HFF-Myc (cell line): ENCODE measurements at places on chromosomes 2 and 18.
A peak's percentile ranks its signal among the peaks of the same experiment; 100 is the strongest.

- no peak for DNase-seq
Measured at GRCh38 chr2:231917280-231918066, 8.7 kb downstream of the NPPC start.

DNA sequence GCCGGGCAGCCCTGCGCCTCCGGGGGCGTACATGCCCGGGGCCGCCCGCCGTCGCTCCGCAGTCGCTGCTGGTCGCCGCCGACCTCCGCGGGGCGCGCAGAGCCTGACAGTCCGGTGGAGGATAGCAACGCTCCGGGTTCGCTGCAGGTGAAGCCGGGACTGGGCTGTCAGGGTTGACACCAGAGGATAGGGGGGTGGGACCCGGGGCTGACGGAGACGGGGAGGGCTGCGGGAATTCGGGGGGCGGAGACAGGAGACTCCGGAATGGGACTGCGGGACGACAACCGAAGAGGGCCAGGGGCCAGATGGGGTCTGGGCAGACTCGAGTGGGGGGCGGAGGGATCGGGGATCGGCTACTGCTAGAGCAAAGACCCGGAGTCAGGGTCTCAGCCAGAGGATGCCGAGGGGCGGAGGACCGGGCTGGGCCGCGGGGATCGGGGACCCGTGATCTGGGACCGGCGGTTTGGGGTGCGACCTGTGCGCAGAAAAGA, 403 bp downstream of the TMEM127 start:
- no peak for DNase-seq

DNA sequence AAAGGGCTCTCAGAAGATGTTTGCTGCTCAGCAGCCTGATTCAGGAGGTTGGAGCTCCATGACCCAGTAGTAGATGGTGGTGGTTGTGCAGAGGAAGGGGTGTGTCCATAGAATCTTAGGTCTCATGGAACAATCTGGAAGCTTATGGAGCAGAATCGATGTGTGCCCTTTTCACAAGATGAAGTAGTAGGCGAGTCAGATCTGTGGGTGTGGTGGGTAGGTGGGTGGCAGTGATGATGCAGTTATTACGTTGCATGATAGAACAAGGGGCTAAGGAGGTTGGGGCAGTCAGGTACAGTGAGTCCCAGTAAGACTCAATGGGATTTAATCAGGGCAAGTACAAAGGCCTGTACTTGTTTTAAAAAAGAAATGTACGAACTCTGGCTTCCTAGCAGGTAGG, 9.1 kb downstream of the TET3 start:
- no peak for DNase-seq

GRCh38 chr2:41717839-41718238, 330.0 kb upstream of the PKDCC start:
- no peak for DNase-seq

DNA sequence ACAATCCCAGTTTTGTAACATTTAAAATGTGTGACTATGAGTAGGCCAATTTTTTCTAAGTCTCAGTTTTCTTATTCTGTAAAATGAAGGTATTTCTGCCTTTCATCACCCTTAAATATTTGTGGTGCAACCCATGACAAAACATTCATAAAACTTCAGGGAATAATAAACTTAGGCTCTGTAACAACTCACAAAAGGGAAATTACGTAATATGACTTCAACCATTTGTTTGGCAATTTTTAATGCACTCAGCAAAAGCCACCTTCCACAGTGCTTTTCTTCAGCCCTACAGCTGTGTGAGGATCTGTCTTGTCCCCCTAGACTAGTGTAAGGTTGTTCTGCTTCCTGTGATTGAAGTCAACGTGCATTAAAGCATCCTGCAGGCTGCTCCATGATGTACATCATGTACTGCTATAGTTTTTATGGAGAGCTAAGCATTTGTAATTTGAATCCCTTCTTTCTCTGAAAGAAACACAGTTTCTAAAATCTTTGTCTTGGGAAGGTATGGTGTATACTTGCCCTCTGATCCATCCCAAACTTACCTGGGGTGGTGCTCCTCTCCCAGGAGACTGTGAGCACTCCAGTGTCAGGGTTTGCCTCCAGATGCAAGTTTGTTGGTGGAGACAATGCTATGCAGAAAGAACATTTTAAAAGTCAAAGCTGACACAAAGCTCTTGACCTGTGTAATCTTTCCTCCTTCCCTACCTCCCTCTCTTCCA, 39.1 kb downstream of the FN1 start:
- peak; percentile 25 for DNase-seq

GRCh38 chr2:34103437-34103836, 504.3 kb upstream of the FAM98A start:
- no peak for DNase-seq

- DNase-seq = no peak
Measured at GRCh38 chr2:118979152-118979861, 37.3 kb downstream of the MARCO start.

GRCh38 chr2:189555232-189555631, 25.4 kb downstream of the SLC40A1 start:
- no peak for DNase-seq

GRCh38 chr2:177598326-177599138, 206.0 kb downstream of the AGPS start:
- peak; percentile 43 for DNase-seq

GRCh38 chr2:239187464-239188253, 213.2 kb downstream of the HDAC4 start:
- no peak for DNase-seq

- DNase-seq = no peak
Measured at GRCh38 chr18:31633392-31634330, 42.0 kb downstream of the TTR start.

GRCh38 chr2:153873052-153874048, 1.6 kb downstream of the GALNT13 start:
- DNase-seq = no peak

- no peak for DNase-seq
Measured at GRCh38 chr18:55849391-55849790, 261.4 kb upstream of the TCF4 start.

DNA sequence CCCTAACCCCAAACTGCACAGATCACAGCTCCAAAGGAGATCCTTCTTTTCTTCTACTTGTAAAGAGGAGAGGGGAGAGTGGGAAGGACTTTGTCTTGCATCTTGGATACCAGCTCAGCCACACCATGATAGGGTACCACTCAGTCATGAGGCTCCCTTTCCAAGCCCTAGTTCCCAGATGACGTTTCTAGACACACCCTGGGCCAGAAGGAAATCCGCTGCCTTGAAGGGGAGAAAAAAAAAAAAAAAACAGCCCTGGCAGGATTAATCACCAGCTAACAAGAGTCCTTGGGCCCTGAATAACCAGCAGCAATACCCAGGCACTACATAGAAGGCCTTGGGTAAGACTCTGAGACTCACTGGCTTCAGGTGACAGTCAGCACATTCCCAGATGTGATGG, 36.9 kb downstream of the ST8SIA3 start:
- no peak for DNase-seq

GRCh38 chr2:56705713-56706112, 521.9 kb downstream of the CCDC85A start:
- DNase-seq = no peak

DNA sequence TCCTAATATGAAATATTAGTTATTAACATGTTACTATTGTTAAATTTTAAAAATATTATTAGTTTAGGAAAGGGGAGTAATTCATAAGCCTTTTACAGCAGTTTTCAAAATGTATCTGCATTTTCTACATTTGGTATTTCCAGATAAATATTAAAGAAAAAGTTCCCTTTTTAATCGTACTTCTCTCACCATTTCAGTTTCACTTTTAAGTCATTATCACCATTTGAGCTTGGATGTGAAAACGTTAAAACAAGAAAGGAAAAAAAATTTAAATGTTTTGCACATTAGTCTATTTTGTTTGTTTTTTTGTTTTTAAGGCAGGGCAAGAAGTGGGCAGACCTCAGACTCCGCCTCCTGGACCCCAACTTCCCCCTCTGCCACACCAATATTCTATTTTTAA, 3.3 kb upstream of the SRSF7 start:
- DNase-seq = no peak

- DNase-seq = no peak
Measured at GRCh38 chr2:60416221-60417008, 137.0 kb downstream of the BCL11A start.

DNA sequence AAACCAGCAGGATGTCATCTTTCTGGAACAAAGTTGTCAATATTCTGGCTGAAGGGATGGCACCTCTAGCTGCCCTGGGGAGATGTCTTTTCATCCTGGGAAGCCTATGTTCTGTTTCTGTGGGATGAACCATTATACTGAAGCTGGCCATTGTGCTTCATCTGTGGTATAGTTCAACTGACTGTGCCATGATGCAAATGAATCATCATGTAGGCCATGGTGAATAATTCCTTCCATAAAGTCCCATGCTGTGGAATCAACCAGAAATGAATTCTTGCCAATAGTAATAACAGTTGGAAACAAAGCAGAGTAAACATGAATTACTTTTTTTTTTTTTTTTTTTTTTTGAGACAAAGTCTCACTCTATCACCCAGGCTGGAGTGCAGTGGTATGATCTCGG, 64.1 kb upstream of the CNGA3 start:
- DNase-seq = no peak

DNA sequence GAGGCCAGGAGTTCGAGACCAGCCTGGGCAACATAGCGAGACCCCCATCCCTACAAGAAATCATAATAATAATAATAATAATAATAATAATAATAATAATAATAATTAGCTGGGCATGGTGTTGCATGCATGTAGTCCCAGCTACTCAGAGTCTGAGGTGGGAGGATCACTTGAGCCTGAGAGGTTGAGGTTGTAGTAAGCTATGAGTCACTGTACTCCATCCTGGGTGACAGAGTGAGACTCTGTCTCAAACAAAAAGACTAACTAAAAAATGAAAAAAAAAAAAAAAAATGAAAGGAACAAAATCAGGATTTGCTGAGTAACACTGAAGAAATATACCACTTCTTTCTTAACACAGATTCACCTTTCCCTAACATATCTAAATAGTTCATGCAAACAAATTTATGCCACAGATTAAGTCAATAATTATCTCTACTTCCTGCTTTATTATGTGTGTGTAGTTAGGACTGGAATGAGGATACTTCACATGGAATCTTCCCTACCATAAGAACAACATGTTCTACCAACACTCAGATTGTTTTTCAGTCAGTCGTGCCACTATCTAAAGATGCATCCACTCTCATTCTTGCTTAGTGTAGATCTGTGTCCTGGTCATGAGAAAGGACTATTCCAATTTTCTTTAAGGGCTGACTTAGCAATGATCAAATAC, 928.7 kb downstream of the SLC4A3 start:
- no peak for DNase-seq

DNA sequence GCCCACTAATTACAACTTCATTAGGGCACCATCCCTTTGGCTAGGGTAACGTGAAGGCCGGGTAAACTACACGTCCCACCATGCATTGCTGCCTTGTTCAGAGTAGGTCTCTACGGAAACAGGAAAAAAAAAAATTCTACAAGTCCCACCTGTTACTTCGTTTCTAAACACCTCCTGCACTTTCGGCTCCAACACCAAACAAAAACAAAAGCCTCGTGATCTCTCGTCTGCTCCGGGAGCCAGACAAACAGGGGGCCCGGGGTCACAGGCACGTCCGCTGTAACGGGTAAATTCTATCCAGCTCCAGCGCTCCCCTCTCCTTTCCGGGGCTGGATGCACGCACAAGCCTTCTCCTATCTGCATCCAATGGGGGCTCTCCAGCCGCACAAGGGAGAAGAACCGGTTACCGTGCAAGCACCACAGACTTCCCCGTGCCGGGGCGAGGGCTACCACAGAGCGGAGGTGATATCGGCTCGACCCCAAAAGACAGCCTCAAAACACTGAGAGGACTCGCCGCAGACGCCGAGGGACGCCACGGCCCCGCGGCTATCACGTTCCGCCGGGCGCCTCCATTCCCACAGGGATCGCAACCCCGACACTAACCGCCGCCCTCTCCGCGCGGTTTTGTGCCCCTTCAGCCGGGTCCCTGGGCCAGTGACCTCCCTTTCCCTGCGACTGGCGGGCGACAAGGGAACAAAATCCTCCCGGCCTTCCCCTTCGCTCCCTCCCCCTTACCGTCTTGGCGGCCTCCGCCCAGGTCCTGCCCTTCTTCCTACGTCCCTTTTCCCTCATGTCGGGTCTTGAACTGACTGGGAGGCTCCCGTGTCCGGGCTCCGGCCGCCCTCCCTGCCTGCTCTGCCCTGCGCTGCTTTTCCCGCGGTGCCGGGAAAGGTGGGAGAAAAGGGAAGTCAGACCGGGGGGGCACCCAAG, 591 bp downstream of the ASXL2 start:
- DNase-seq = peak; percentile 16

DNA sequence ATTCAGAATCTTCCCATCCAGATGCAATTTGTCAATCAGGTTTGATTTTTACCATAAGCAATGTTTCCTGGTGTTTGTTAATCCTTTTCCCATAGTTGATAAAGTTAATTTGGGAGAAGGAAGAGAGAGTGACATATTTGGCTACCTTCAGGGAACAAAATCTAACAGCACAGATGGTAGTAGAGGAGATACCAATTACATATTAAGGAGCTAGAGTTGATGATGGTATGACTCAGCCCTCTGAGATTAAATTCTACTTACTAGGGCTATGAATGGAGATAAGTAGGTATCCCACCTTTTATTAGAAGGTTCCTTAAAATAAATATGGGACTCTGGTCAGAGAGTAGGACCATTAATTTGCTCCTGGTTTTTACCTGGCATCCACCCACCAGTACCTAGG, 139.7 kb downstream of the EHBP1 start:
- no peak for DNase-seq

- no peak for DNase-seq
Measured at GRCh38 chr2:26726228-26726627, 33.7 kb downstream of the KCNK3 start.
